ENCODE measurements at places on chromosomes 13 and 19.

GRCh38 chr13:109100705-109101304, 471.4 kb downstream of the MYO16 start:
- no peak for DNase-seq

DNA sequence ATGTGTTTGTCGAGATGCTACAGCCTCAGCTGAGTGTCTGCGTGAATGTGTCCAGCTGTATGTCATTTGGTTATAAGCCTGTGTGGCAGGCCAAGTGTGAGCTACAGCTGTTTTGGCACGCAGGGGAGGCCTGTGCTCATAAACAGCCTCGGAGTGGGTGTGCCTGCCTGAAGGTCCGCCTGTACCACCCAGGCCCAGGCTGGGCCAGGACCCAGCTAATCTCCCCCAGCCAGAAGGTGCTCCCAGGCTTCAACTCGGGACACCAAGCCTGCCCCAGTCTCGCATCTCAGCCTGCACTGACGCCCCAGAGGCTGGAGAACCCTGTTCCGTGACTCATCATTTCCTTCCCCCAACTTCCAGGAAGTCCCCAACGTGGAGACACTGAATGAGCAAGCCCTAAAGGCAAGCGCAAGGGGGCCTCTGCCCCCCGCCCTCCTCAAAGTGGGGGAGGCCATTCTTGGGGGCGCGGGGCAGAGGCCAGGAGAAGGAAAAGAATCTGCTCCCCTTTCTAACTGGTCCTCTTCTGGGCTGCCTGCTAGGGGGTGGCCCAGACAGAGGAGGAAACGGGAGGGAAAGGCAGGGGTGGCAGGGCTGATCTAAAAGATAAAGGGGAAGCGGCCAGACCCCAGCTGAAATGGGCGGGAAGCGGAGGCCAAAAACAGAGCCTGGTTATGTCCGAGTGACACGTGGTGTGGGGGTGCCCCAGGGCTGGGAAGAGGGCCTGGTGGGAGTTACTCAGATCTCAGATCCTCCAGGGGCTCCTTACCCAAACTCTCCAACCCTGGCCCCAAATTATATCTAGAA, 2.0 kb downstream of the SLC1A5 start:
- DNase-seq = peak; percentile 38

- no peak for DNase-seq
Measured at GRCh38 chr19:7873304-7874075, 700 bp downstream of the PRR36 start.

DNA sequence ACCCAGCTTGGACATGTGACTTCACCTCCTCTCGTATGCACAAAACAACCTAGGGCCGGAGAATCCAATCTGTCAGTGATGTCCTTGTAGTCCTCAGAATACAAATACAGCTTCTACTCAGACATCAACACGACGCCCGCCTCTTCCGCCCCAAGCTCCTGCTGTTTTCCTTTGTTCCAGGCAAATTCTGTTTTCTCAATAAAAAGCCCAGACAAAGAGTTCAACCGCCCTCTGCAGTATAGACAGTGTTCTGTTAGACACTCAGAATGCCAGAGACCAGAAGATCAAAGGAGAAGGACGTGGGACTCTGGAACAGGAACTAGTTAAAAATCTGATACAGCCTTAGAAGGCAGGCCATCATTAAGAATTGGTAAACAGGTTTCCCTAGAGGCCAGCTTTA, 42.0 kb upstream of the GGACT start:
- no peak for DNase-seq

- DNase-seq = no peak
Measured at GRCh38 chr13:43422116-43422515, 364.7 kb downstream of the ENOX1 start.

GRCh38 chr13:95553581-95554385, 1.3 kb downstream of the CLDN10 start:
- no peak for DNase-seq

GRCh38 chr13:102192858-102193257, 209.0 kb downstream of the FGF14 start:
- no peak for DNase-seq

GRCh38 chr13:102909971-102910370, 64.1 kb downstream of the ERCC5 start:
- no peak for DNase-seq

DNA sequence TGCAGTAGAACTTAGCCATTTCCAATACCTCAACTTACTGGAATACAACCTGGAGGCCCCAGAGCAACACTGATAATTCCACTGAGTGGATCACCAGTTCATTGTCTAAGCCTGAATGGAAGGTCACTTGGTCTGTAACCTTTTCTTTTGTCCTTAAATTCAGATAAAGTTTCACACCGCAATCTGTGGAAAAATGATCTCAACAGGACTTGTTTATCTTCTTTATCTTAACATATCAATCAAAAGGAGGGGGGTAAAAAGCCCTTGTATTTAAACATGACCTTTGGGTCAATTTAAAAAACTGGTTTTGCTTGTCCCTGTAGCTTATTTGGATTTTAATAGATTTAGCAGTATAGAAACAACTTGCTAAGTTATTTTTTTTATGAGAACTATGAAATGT, 21.6 kb downstream of the SAE1 start:
- no peak for DNase-seq

DNA sequence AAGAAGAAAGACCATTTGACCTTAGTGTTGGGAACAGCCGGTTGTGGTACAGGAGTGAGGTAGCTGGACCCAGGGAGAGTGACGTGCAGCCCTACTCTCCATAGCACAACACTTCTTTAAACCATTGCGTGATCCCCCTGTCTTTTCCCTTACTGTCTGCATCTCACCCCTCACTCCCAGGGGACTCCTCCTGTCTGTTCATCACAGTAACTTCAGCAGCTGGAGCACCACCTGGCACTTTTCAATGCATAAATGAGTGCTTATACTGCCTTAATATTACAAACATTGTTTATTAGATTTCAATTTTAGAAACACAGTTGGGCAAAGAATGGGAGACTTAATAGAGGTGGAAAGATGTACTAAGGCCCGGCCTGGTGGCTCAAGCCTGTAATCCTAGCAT, 285.5 kb downstream of the UQCRFS1 start:
- DNase-seq = no peak

- no peak for DNase-seq
Measured at GRCh38 chr19:1045247-1045603, 5.3 kb downstream of the ABCA7 start.

DNA sequence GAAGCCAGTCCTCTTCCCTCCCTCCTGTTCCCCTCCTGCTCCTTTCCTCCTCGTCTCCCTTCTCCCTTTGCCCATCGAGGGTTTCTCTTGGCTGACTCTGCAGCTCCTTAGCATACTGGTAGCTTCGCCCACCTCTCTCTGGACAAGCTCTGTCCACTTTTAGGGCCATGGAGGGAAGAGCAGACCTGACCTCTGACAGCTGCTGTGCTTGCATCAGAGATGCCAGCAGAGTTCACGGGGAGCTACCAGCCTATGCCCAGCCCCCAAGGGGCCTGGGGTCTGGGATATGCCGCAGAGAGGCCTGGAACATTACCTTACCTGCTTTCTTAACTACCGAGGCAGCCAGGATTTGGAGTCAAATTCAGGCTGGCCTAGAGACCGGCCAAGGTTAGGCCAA, 19.7 kb downstream of the LYL1 start:
- DNase-seq = no peak

- DNase-seq = no peak
Measured at GRCh38 chr19:16030964-16031871, 45.1 kb upstream of the TPM4 start.

DNA sequence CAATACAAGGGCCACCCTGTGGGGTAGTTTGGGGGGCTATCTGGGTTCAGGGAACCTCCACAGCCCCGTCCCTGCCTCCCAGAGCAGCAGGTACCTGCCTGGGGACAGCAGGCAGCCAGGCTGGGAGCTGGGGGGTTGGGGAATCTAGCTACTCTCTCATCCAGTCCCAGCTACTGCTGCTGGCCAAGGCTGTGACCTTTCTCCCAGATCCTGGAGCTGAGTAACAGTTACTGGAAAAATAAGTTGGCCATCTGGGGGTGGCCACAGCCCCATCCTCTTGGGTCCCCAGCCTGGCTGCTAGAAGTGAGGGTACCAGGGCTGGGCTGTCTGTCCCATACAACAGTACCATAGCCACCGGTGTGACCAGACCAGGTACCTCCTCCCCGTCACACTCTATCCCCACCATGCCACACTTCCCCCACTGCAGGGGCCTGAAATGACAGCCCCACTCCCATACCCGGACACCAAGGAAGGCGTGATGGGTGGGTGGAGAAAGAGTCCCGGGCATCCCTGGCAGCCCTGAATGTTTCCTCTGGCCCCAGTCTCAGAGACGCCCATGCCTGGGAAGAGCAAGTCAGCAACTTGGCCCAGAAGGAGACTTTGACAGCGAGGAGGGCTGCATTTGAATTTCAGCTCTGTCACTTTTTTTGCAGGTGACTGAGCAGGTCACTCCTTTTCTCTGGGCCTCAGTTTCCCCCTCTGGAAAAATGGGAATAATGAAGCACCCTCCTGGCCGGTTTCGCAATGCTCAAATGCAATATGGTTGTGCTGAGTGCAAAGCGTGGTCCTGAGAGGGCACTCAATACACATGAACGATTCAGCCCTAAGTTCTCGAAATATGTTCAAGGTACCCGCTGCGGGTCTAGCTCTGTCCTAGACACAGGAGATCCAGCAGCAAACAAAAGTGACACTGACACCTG, 30.7 kb upstream of the NFIC start:
- DNase-seq = no peak

- no peak for DNase-seq
Measured at GRCh38 chr13:44306371-44307192, 67.0 kb upstream of the SERP2 start.

- DNase-seq = no peak
Measured at GRCh38 chr13:28576067-28576466, 81.1 kb upstream of the FLT1 start.

DNA sequence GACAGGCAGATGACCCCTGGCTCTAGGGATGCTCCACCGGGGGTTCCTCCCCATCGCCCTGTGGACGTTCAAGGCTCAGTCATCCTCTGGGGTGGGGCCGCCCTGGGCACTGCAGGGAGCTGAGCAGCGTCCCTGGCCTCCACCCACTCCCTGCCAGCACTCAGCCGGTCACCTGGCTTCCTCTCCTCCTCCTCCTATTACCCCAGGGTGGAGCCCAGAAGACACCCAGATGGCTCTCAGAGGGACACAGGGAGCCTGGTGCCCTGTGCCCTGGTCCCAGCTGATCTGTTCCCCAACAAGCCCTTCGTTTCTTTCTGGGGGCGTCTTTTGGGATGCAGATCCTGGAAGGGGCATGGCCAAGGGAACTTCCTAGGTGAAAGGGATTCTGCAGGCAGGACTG, 3.7 kb upstream of the MKNK2 start:
- DNase-seq = no peak

GRCh38 chr19:47309038-47309437, 623 bp upstream of the C5AR1 start:
- no peak for DNase-seq

DNA sequence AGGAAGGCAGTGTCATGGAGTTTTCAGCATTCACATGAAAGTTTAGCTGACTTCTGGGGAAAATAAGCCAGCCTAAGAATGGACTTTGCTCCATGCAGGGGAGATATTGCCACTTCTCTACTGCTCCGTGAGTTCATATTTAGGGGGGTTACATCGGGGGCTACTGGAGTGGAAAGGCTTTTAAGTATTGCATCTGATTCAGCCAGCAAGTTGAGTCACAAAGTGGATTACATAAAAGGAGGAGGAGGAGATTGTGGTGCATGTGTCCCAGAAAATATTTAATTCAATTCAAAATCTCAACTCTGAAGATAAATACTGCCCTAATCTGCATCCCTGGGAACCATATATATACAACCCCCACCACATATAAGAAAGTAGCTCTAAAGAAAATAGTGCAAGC, 617.2 kb downstream of the DCT start:
- DNase-seq = no peak

- DNase-seq = no peak
Measured at GRCh38 chr13:113364311-113364889, 470 bp upstream of the GRTP1 start.

- DNase-seq = peak; percentile 86
Measured at GRCh38 chr19:19606021-19606420, 12.5 kb downstream of the PBX4 start.

DNA sequence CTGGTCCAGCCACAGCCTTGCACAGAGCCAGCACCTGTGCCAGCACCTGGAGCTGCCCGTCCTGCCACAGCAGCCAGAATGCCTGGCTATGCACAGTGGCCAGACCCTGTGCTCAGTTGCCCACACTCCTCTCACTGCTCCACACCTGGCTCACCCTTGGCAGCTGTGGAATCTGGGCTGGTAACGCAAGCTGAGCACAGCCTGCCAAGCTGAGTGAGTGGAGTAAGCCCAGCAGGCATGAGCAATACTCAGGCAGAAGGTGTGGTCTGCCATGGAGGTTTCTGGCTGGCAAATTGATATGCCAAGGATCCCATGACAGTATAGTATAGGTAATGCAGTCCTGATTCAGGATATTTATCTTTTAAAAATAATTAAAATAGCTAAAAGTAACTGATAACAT, 122.2 kb downstream of the PCDH9 start:
- no peak for DNase-seq

DNA sequence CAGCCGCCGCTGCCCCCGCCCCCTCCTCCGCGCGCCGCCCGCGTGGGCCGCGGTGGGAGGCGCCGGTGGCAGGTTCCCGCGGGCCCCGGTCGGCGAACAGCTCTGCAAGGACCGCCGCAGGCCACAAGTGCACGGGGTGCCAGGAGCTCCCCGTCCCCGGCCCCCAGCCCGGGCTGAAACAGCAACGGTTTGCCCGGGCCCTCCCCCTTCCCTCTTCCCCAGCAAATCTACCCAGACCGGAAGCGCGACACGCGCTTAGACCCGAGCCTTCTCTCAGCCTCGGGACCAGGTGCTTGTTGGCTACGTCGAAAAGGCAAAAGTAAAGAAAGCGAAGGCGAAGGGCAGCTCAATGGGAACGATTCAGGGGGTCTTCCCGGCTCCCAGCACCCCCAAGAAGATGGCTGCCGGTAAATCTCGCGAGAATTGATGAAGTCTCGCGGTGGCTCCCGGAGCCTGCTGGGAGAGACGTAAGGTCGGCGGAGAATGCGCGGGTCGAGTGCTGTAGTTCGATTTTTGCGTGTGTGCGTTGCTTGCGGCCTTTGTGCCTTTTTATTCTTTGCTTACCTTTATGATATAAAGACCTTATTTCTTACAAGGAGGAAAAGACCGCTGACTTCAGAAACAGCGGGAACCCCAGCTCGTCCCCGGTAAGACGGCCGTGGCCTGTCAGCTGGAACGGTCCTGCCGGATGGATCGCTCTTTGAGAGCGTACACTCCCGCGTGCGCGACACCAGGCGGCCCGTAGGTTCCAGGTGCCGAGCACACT, at the start of gene RBM26:
RBM26 (minus strand) TSS at position 425 of the 766 bp plus-strand sequence. CDS start 481 bp downstream, outside the sequence.
- DNase-seq = peak; percentile 93

- DNase-seq = no peak
Measured at GRCh38 chr13:67155898-67156722, 74.0 kb downstream of the PCDH9 start.

GRCh38 chr13:88623150-88623549, 952.0 kb downstream of the SLITRK5 start:
- DNase-seq = no peak

Measured in NCI-H1694 treated with DMSO at 0.1 percent for 48 hours (cell line).